Stimulated activated CD8-positive, alpha-beta memory T cell treated with anti-CD3 and anti-CD28 coated beads, Interleukin-7, amount 100 ng/mL, for 24 hours (primary cell): ENCODE measurements at places on chromosomes 7 and 10.

- no peak for DNase-seq
These were observed 86.9 kb downstream of the EXOC4 start for GRCh38 chr7:133339772-133340171.

DNA sequence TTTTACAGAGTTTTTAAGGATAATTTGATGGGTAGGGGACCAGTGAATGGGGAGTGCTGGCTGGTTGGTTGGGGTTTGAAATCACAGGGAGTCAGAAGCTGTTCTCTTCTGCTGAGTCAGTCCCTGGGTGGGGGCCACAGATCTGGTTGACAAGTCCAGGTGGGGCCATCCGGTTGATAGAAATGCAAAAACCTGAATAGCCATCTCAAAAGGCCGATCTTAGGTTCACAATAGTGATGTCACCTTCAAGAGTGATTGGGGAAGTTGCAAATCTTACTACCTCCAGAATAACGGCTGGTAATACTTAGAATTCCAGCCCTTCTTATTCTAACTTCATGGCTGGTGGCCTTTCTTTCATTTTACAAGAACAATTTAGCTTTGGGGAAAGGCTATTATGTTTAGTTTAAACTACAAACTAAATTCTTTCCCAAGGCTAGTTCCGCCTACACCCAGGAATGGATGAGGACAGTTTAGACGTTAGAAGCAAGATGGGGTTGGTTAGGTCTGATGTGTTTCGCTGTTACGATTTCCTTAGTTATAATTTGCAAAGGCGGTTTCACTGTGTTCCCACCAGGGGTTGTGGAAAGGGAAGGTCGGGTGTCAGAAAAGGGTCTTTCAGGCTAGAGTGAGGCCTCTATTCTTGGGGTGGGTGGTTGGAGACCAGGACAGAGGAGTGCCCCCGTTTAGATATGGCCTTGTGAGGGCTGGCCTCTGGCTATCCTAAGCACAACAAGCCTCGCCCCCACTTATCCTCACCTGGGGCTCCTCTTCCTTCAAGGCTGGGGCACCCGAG is 27.4 kb downstream of the IFT22 start:
- DNase-seq = no peak

DNA sequence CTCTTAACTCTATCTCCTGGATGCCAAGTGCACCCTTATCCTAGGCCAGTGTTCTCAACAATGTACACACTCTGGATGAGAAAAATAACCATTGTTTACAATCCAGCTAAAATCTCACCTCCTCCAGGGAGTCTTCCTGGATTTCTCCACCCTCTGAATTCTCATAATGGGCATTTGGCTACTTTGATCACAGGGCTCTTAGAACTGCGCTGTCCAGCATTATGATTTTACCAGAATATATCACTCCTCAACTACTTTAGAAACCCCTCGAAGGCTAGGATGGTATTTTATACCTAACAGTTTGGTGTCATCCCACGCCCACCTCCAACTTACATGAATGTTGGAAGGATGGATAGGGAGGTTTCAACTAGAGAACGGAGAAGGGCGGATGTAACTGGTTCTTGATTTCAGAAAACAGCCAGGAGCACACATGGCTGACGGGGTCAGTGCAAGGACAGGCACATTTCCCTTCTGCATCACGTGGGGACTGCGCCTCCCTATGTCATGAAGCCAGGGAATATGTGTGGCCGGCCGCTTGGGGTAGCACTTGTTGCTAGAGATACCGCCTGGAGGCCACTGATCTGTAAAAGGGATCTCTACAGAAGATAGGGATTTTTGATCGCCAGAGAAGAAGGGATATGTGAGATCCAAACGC is 1.2 kb upstream of the ATP6V0E2 start:
- DNase-seq = no peak

DNA sequence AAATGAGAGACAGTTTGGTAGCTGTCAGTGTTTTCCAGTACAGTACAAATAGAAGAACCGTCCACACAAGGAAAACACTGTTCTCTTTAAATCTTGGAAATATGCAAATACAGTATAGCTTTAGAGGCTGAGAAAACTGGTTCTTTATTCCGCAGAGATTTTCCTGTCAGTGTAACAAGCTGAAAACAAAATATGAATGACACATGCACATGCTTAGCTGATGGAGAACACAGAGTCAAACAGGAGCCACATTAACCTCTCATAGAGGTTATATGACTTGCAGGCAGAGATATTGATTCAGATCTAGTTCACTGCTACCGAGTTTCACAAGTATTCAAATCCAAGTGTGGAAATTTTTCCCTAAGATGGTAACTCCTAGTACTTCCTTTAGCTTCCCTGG is 135.2 kb upstream of the C1QL3 start:
- no peak for DNase-seq

DNA sequence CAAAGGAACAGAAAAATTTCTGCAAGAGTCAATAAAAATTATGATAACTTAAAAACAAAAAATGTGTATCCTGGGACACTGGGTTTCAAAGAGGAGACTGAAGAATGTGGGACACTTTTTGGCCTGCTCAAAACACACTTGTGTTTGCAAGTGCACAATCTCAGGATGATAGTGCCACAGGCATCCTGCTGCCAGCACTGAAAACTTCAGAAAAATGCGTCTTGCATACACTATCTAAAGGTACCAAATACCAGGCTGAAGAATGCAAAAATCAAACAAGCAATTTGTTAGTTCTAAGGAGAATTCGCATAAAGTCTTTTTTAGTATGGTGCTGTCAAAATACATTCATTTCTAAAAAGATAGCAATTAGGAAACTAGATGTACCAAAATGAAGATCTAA is 38.1 kb downstream of the WASL start:
- DNase-seq = no peak

DNA sequence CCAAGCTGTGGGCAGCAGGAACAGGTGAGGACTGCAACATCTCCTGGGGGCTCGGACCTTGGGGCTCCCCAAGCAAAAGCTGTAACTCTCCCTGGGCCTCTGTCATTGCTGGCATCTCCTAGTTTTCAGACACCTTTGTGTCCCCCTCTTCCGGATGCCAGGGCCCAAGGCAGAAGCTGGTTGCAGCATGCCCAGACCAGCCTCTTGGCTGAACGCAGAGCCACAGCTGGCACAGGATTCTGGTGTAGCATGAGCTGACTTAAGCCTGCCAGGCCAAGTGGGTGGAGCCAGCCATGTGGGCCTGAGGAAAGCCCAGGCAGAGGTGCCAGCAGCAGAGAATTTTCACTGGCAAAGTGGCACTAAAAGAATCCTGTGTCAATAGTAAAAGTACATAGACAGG is 43.5 kb downstream of the ZWINT start:
- DNase-seq = no peak

DNA sequence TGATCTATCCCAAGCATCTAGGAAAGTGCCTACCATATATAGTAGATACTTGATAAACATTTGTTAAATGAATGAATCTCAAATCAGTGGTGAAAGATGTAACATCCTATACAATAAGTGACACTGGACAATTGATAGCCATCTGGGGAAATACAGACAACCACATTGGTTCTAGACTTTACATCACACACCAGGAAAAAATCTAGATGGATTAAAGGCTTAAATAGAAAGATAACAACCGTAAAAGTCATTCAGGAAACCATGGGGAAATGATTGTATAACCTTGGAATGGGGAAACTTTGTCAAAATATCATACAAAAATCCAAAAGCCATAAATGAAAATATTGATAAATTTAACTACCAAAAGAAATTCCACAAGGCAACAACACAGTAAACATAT is 7.0 kb upstream of the GARIN1A start:
- DNase-seq = no peak

DNA sequence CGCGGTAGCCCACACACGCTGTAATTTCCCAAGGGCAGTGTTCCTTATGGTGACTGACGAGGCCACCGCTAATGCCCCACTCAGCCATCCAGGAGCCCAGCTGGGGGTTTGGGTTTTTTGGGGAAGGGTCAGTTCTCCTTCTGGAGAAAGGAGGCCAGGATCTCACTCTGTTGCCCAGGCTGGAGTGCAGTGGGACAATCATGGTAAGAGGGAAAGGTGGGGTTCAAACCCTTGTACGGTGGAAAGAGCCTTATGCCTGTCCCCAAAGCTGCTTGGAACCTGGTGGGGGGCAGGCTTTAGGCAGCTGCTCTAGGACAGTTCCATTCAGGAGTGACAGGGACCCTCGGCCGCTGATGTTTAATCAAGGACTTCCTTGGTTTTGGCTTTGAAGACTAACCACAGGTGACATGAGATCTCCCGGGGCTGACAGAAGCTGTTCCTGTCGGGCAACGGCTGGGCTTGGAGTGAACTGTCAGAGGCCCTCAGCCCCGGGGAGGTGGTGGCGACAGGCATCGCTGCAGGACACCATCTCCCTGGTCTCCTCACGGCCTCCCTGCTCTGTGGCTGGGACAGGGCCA is 84.5 kb downstream of the CARD11 start:
- no peak for DNase-seq

- DNase-seq = no peak
These were observed 187.6 kb downstream of the NSUN6 start for GRCh38 chr10:18463673-18464211.

DNA sequence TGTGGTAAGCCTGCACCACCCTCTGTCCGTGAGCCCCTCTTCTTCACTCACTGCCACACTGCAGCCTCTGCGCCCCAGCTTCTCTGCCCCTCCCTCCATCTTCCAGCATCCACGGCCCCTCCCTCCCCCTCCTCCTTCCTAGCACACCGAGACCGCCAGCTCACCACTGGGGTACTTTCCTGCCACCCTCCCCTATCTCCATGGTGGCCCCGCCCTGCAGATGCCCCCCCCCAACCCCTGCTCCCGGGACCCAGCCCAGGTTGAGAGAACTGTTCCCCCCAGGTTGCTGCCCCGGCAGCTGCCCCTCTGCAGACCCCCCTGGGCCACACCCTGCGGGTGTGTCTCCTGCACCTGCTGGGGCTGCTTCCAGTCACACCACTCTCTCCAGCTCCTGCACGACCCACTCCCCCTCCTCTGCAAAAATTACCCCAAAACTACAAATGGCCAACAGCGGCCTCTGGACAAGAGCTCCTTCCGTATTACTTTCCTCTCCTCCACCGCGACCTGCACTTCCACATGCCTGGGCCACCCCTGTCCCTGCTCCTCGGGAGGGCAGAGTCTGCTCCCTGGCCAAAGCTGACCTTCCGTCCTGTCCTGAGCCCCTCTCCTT is 209.2 kb upstream of the PPP2R2D start:
- no peak for DNase-seq

DNA sequence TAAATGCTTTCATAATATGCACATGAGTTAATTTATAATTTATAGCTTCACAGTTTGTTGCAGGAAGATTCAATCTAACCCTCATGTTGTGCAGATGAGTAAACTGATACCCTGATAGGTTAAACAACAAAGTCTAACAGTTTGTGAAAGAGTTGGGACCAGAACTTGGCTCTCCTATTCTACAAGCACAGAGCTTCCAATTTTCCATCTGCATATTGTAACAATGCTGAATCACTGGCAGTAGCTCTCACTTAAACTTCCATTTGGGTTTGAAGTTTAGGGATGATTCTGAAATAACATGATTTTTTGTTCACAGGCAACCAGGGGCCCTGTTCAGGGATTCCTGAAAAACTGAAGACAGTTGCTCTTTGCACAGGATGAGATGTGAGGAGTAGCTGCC is 179.3 kb downstream of the XPNPEP1 start:
- DNase-seq = no peak

DNA sequence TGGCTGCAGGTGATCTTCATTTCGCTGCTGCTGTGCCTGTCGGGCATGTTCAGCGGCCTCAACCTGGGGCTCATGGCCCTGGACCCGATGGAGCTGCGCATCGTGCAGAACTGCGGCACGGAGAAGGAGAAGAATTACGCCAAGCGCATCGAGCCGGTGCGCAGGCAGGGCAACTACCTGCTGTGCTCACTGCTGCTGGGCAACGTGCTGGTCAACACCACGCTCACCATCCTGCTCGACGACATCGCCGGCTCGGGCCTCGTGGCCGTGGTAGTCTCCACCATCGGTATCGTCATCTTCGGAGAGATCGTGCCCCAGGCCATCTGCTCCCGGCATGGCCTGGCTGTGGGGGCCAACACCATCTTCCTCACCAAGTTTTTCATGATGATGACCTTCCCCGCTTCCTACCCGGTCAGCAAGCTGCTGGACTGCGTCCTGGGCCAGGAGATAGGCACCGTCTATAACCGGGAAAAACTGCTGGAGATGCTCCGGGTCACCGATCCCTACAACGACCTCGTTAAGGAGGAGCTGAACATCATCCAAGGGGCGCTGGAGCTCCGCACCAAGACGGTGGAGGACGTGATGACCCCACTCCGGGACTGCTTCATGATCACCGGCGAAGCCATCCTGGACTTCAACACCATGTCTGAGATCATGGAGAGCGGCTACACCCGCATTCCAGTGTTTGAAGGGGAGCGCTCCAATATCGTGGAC is 1.3 kb downstream of the CNNM2 start:
- no peak for DNase-seq

- DNase-seq = no peak
These were observed 51.3 kb downstream of the ADK start for GRCh38 chr10:74202356-74202755.

- DNase-seq = no peak
These were observed 160.7 kb downstream of the MALRD1 start for GRCh38 chr10:19209319-19209718.
